ELF-1 (cell line): ENCODE measurements at places on chromosomes 6 and 20.
A peak's percentile ranks its signal among the peaks of the same experiment; 100 is the strongest.

- no peak for DNase-seq
Measured at GRCh38 chr6:41927253-41927652, 6.0 kb downstream of the BYSL start.

GRCh38 chr6:49515485-49516146 is 15.9 kb downstream of the GLYATL3 start:
- DNase-seq, result no peak

DNA sequence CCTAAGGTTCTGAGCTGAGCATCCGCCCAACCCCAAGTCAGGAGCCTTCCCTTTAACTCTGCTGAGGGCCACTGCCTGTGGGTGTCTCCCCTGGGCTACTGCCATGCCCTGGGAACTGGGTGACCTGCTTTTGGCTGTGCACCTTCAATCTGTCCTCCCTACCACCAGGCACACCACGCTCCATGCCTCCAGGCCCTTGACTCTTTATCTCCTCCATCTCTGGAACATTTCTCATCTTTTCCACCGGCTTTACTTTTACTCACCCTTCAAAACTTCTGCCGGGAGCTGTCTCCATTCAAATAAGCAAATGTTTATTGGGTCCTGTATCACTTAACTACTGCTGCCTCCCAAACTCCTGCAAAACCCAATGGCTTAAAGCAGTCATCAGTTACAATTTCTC is 83.3 kb upstream of the NHSL1 start:
- no peak for DNase-seq

DNA sequence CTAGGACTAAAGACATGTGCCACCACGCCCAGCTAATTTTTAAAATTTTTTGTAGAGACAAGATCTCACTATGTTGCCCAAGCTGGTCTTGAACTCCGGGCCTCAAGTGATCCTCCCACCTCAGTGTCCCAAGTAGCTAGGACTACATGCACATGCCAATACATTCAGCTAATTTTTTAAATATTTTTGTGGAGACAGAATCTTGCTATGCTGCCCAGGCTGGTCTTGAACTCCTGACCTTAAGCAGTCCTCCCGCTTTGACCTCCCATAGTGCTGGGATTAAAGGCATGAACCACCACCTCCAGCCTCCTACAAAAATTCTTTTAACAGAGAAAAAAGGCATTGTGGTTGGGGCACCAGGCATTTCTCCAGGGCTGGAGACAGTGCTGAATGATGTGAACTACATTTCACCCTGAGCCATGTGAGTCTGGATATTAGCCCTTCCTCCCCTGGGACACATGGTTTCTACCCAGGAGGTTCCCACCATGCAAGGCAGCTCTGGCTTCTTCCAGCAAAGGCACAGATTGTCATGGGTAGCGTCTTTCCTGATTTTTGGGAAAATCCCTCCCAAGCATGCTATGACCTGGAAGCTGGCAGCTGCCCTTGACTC is 36.3 kb upstream of the CMTR1 start:
- no peak for DNase-seq

- no peak for DNase-seq
Measured at GRCh38 chr20:40851051-40851450, 162.0 kb upstream of the MAFB start.

DNA sequence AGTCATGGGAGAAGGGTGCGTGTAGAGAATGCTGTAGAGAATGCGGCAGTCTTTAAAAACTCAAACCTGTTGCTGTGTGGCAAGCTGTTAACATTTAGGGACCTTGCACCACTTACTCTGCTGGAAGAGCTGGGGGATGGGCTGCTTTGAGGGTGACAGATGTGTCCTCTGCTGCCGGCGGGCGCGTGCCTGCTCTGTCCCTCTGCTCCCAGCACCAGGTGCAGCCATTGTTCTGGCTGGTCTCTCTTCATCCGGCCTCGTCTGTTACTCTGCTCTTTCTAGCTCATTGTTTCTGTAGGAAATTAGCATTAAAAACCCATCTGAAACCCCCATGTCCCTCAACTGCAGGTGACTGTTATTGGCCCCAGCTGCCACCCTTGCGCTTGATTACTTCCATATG is 78.5 kb downstream of the CBFA2T2 start:
- DNase-seq, result peak; percentile 86

DNA sequence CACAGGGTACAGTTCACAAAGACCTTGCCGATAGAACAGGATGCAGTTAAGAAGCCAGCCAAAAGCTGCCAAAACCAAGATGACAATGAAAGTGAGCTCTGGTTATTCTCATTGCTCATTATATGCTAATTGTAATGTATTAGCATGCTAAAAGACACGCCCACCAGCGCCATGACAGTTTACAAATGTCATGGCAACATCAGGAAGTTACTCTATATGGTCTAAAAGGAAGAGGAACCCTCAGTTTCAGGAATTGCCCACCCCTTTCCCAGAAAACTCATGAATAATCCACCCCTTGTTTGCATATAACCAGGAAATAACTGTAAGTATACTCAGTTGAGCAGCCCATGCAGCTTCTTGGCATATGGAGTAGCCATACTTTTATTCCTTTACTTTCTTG is 748.7 kb downstream of the QKI start:
- DNase-seq, result no peak

DNA sequence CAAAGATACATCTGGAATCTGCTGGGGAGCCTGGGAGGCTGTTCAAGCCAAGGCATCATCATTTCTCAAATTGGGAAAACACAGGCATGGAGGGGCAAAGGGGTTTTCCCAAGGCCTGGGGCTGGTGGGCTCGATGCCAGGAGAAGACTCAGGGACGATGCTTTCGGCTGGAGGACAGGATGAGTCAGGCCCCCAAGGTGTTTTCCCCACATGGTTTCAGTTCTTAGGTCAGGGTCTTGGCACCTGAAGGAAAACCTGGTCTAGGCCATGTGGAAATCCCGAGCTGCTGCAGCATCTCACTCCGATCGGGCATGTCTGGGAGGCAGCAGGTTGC is 348.1 kb downstream of the CDC5L start:
- no peak for DNase-seq

- DNase-seq, result no peak
Measured at GRCh38 chr6:93858213-93858612, 438.9 kb upstream of the EPHA7 start.

- no peak for DNase-seq
Measured at GRCh38 chr6:167530951-167531350, 206.1 kb downstream of the TTLL2 start.

GRCh38 chr6:31702405-31702818 is 712 bp downstream of the ABHD16A start:
- DNase-seq, result no peak

DNA sequence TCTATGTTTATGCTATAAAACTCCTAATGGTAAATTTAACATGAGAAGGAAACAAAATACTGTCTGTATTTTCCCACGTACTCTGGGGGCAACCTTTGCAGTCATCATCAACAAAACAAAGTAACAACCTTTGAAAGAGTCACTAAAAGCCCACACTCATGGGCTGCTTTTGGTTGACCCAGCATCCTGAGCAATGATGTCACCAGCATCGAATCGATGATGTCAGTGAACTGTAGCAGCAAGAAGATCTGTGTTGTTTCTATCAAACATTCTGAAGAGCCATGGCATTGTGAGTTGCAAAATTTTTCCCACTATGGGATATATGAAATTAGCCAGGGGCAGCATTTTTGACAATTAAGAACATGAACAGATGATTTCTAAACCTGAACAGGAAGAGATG is 300.1 kb downstream of the HIVEP2 start:
- no peak for DNase-seq

DNA sequence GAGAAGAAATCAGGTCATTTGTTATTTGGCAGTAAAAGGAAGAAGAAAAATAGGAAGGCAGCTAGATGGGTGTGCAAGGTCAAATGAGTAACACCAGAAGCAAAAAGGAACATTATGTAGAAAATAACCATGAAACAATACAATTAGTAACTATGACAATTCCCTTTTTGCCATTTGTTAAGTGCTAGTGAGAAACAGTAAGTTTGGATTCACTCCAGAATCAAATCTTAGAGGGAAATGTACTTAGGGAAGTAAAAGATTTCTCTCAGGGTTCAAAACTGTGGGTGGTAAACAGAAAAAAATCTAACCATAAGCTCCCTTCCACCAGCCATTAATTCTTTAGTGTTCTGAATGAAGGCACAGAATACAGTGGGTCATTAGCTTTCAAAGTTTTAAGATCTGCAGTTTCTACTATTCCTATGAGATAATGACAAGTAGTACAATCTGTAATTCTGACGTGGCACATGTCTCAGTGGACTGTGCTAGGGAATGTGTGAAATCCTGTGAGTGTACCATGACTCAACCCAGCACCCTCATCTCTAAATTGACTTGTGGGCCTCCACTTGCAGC is 17.1 kb downstream of the REPS1 start:
- DNase-seq, result no peak
